ENCODE measurements at places on chromosomes 4 and X.
A peak's percentile ranks its signal among the peaks of the same experiment; 100 is the strongest.

- DNase-seq = no peak
Observed at GRCh38 chr4:84973856-84974255, 7.4 kb upstream of the WDFY3 start.

DNA sequence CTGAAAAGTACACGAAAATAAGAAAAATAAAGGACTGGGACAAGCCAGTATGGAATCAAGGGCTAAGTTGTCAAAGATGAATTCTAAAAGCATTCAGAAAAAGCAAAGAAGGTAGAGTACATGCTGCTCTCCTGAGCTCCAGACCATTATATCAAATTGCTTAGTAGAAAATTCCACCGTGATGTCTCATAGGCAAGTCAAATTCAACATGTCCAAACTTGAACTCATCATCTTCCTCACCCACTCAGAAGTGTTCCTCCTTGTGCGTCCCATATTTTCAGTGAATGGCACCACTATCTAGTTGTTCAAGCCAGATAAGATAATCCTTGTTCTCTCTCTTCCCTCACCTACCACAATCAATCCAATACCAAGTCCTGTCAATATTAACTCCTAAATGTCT is 37.5 kb upstream of the IL13RA2 start:
- DNase-seq = no peak

DNA sequence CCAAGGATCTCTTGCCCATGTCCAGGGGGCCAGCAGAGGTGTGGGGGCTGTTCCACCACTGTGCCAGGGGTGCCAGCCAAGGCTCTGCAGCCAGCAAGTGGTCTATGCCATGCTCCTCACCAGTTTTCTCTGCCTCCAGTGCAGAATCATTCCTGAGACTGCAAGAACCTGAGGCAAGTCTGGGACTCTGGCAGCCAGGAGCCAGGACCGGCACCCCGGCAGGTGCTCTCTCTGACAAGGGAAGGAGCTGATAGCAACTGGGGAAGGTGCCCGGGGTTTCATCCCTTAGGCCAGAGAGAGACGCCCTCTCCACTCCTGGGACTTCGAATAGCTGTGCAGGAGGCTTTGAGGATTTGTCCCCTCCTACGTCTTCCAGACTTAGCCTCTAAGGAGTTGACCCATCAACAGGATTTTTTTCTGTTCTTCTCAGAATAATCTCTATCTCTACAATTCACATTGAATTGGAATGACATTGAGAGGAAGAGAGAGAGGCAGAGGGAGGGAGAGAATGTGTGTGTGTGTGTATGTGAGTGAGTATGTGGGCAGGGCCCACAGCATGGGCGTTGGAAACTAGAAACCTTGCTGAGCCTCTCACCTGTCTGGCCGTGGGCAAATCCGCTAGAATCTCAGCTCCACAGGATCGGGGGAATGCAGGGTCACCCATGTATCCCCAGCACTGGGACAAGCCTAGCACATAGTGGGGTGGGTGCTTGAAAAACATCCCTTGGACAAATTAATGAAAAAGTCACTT is 74.5 kb upstream of the AFAP1 start:
- DNase-seq = peak; percentile 33

- DNase-seq = no peak
Observed at GRCh38 chr4:102569200-102569599, 68.0 kb downstream of the NFKB1 start.

- peak; percentile 62 for DNase-seq
Observed at GRCh38 chrX:1581132-1581531, 10.3 kb upstream of the AKAP17A start.

DNA sequence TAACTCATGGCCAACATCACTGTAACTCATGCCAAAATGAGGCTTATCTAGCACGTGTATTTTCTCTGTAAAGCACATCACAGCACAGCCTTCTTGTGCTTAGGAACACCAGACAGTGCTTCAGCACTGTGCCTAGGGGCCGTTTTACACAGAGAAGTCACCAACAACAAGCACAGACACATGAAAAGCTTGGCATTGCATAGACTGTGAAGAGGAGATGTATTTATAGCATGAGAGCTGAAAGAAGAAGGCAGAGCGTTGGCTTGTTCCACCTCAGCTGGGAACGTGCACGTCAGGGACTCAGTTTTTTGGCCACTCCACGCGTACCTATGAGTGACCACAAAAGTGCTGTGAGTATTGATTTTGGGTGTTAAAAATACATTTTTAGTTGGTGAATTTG is 116.3 kb upstream of the SFRP2 start:
- no peak for DNase-seq
